Right cardiac atrium (tissue), 5 donors: ENCODE measurements at places on chromosomes 2 and 18. TPM values are rescaled to one million over a fixed set of nuclear protein-coding genes. Genes with fewer than 3 reads are reported as not detected.

Gene CHST9
- 0.72 TPM for total RNA-seq

Gene TIA1
- 58.6 TPM for total RNA-seq

Gene C2orf72
- total RNA-seq = not detected

Gene HRH4
- not detected for total RNA-seq

Gene ERCC3
- total RNA-seq = 23.2 TPM

Gene OXER1
- total RNA-seq = 0.70 TPM

Gene EVX2
- total RNA-seq = not detected

Gene MYO5B
- 1.4 TPM for total RNA-seq

Gene ABCA12
- not detected for total RNA-seq

Gene TFCP2L1
- total RNA-seq = 0.69 TPM

Gene PMAIP1
- total RNA-seq = not detected

Gene MYOM1
- 479 TPM for total RNA-seq

- no peak for DNase-seq
These were observed 8.5 kb upstream of the METTL21A start for GRCh38 chr2:207633686-207634085.

DNA sequence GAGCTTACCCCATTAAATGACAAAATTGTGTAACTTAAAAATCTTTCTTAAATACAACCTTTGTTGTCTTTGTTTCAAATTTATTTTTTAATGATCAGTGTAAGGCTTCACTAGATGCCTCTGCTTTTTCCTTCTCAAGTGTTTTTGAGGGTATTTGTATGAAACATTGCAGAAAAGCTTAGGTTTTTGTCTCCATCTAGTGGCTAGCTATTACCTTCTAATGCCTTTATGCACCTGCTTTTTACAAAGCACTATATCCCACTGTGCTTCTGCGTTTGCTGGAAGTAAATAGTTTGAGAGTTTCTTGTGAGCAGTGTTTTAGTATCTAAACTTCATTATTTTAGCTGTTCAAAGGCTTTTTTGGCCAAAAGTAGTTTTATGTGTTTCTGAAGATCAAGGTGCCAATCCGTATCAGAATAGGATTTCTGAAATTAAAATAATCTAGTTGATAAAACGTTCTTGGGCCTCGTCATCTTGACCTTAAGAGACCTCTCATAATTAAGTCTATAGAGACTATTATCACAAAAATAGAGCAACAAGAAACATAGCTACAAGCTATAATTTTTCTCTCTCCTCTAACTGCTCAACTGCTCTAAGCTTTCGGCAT is 47.0 kb downstream of the IWS1 start:
- no peak for DNase-seq

DNA sequence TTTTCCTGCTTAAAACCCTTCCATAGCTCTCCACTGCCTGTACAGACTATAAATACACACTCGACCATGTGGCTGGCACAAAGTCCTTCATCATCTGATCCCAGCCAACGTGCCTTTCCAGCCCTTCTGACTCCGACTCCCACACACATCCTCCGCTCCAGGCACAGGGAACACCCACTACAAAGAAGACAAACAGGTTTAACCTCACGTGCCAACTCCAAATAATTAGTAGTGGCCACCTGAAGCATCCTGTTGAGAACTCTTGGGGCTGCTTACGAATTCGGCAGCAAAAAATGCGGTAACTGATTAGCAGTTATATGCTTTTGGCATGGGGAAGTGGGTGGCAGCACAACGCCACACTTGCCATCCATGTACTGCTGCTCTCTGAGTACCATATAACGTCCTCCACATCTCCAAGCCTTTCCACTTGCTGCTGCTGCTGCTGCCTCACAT is 12.1 kb downstream of the SPIRE1 start:
- no peak for DNase-seq

- no peak for DNase-seq
These were observed 1696.7 kb upstream of the PIK3C3 start for GRCh38 chr18:40258311-40258710.

GRCh38 chr2:190640117-190640516 is 8.8 kb upstream of the NAB1 start:
- no peak for DNase-seq

DNA sequence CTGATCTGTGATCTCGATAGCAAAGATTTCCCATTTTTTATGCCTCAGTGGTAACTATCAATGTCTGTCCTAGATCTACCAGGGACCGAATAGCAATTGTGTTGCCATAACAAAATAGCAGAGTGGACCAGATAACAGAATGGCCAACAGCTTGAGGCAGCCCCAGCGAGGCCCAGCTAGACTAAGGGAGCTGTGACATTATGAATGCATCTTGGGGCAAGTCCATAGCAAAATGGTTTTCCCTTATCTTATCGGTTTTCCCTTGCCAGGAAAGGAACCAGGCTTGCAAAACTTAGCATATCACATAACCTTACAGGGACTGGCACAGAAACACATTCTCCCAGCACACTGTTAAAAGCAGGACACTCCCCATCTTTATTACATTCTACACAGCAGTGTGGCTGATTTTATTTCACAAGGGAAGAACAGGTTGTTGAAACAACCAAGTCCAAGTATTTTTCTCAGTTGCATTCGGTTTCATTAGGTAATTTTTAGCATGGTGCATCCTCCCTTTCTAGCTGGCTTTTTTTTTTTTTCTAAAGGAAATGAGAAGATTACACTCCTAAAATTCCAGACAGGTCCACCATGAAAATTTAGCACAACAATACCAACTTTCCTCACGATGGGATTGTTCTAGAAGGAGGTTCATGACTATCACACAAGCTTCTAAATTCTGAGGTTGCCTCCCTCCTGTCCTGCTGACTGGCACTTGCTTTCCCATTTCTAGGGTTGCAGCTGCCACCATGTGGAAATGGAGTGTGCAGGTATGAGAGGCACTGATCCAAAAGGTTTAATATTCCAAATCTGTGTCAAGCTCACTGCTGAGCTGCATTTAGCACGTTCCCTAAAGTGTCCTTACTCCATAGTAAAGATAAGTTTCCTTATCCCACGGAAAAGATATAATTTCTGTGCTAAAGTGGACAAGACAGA is 97.0 kb upstream of the SLC35G4 start:
- DNase-seq = no peak

GRCh38 chr2:175062787-175063585 is 57.8 kb upstream of the CHN1 start:
- no peak for DNase-seq

DNA sequence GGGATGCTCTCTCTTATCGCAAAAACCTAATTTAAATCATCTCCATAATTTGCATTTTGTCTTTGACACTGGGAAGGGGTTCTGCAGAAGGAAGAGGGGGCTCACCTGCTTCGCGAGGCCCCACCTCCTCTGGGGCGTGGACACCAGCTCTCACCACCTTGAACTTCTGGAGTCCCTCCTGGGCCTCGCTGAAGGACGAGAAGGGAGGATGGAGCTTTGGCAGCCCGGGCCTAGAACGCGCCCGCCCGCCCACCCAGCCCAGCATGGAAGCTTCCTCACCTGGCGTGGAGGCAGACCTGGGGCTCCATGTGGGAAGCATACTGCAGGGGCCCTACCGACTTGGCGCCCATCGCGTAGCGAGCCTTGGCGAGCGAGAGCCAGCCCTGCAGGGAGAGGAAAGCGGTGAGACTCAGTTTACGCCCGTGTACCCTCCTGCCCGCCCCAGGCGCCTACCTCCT is 1.1 kb upstream of the IMP4 start:
- DNase-seq = no peak

DNA sequence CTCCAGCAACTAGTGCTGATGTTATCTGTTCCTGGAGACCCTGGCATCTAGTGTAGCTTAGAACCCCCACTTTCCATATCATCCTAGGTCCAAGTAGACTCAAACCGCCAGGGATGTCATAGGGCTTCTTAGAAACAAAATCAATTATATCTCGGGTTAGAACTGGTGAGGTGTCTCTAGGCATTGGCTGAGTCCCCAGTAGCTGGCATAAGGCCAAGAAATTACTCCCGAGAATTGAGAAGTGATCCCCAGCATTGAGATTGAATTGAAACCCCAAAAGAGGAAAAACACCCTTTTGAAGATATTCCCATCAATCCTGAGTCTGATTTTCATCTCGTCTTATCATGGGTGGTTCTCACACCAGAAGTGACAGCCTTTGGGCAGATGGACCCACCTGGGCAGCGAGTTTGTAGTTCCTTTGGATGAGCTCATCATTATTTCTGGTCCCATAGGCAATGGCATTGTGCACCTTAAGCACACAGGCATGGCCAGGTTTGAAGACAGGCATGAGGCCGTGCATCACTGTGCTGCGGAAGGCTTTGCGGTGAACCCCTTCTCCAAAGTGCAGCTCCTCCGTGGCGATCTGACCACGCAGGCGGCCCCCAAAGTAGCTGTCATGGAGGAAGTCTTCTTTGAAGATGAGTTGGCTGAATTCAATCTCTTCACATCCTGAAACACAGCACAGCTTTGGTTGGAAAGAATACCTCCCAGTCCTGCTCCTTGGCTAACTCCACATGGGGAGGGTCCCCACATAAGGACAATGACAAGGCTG is 112.2 kb downstream of the ALPK2 start:
- no peak for DNase-seq

DNA sequence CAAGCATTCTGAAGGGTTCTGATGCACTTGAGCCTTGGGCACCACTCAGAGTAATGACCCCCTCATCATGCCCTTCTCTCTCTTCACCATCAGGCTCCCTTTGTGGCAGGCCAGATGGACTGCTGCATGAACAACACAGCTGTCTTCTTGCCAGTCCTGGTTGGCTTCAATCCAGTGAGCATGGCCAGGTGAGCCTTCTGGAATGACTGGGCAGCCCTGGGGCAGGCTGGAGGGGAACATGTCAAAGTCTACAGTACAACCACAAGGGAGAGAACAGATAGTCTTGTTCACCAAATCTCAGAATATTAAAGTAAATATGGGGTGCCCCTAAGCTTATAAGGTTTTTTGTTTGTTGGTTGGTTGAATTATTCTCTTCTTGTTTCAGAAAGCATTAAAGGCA is 4.4 kb downstream of the GCKR start:
- no peak for DNase-seq

GRCh38 chr18:64253222-64253621 is 104.3 kb upstream of the LINC00305 start:
- DNase-seq = no peak

DNA sequence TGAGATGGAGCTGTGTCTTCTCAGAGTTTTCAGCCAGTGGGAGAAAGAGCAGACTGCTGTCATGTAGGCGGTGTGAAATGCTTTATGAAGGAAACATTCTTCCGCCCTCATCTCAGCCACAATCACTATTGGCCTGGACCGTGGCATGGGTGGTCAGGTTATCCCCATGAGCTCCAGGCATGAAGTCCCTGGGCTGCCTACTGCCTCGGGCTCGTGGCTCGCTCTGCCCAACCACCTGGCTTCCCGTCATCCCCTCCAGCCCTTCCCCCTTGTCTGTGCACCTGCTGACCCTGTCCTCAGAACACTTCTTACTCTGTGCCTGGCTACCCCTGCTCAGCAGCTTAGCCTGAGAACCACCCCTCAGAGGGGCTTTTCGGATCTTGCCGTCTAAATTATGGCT is 15.5 kb downstream of the COLEC11 start:
- no peak for DNase-seq

- peak; percentile 21 for DNase-seq
These were observed 110.7 kb downstream of the RND3 start for GRCh38 chr2:150376553-150377335.

GRCh38 chr2:175414882-175415487 is 233.5 kb upstream of the ATP5MC3 start:
- peak; percentile 72 for DNase-seq

DNA sequence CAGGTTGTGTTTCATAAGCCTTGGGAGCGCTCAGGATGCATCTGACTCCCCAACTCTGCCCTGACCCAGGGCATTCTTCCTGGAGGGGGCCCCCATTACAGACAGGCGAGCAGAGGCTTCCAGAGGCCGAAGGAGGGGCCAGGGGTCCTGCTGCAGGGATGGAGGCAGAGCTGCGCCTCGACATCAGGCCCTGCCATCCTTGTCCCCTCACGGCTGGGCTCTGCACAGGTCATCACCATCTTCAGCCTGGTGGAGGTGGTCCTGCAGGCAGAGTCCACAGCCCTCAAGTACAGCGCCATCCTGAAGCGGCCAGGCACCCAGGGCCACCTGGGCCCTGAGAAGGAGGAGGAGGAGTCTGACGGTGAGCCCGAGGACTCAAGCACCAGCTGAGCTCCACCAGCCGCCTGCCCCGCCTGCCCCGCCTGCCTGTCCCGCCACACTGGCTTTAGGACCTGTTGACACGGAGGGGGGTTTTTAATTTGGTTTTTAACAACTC is 42.3 kb upstream of the ALPP start:
- no peak for DNase-seq

GRCh38 chr2:157849591-157849990 is 26.5 kb downstream of the ACVR1 start:
- DNase-seq = no peak

GRCh38 chr2:195318440-195319111 is 338.4 kb upstream of the SLC39A10 start:
- DNase-seq = peak; percentile 11

- no peak for DNase-seq
These were observed 127.0 kb upstream of the CCDC195 start for GRCh38 chr2:224843141-224843540.

GRCh38 chr2:17630089-17630488 is 89.6 kb downstream of the VSNL1 start:
- no peak for DNase-seq

DNA sequence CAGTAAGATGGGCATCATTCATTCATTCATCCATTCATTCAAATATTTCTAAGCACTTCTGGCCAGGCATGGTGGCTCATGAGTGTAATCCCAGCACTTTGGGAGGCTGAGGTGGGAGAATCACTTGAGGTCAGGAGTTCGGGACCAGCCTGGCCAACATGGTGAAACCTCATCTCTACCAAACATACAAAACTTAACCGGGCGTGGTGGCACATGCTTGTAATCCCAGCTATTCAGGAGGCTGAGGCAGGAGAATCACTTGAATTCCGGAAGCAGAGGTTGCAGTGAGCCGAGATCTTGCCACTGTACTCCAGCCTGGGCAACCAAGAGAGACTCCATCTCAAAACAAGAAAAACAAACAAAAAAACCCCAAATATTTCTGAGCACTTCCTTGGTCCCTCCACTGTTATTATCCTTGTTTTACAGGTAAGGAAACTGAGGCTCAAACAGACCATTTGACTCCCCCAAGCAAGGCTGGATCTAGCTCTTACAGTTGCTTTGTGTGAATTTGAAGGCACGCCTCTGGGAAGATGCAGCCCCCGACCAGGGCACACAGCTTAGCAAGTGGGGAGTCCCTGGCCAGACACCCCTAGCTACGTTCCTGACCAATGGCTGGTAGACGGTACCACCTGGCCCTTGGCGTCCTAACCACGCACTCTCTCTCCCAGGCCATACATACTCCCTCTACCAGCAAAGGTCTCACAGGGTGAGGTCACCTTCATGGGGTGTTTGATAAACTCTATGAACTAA is 50.6 kb upstream of the ODC1 start:
- DNase-seq = no peak

- DNase-seq = no peak
These were observed 131.5 kb upstream of the L3MBTL4 start for GRCh38 chr18:6546229-6546628.

- no peak for DNase-seq
These were observed 160.2 kb downstream of the GREB1L start for GRCh38 chr18:21402272-21402671.

DNA sequence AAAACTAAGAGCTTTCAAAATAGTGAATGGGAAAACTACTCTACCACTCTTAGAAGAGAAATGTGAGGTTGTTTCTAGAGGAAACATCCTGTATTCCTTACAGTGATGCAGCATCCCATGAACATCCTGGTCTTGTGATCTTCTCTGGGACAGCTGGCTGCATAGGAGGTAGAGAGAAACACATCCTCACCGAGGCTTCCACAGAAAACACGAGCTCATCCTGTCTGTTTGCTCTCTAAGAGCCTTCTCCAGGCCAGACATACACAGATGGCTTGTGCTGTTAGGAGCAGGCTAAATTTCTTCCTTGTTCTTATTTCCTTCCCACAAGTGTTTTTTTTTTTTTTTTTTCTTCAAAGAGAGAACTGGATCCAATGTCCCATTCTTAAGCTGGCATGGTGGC is 14.7 kb upstream of the FZD7 start:
- no peak for DNase-seq
